Muscle of arm (tissue), 14 donors: ENCODE measurements at places on chromosomes 2 and 18. TPM values are rescaled to one million over a fixed set of nuclear protein-coding genes. Genes with fewer than 3 reads are reported as not detected.

TCF7L1 gene
- polyA plus RNA-seq = 35.4 TPM

DNA sequence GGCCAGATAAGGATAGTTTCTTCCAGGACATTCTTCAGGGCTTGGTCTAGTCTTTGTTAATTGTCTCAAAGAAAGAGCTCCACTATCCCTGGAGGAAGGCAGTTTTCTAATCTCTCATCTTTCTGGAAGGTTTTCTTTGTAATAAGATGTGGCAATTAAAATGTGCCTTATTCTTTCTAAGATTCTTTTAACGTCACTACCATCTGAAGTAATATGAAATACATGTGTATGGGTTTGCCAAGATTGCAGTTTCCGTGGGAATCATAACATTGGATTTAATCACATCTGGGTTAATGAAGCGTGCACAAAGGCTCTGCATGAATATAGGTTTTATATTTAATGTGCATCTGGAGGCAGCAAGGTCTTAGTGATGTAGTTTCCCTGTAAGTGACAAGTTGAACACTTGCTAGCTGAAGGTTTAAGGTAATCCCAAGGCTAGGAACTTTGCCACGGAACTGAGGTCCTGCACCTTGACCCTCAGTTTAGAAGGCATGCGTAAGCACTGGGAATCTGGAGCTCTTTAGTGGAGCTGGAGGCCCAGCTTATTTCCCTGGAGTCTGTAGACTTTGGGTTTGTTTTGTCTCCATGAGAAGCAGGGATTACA lies 25.7 kb downstream of the DIS3L2 start:
- peak; percentile 40 for DNase-seq

GRCh38 chr2:190935054-190935453 lies 54.4 kb downstream of the GLS start:
- DNase-seq = no peak

DNA sequence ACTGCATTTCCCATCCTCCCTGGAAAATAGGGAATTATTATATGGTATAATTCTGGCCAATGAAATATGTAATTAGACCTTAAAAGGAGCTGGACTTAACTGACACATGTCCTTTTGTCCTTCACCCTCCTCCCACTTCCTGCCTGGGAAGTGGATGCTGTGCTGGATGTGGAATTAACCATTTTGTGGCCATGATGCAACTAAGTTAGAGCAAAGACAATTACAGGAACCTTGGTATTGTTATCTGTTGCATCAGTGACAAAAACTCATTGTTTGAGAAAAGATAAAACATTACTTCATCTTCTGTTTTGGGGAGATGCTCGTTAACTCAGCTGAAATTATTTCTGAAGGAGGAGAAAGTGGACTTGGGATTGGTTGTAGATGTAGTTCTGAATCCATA lies 227.7 kb upstream of the BOD1L2 start:
- DNase-seq = no peak

- DNase-seq = no peak
Observed at GRCh38 chr2:160309585-160309984, 109.5 kb upstream of the ITGB6 start.

GRCh38 chr2:55048508-55049042 lies 1.7 kb downstream of the RTN4 start:
- peak; percentile 67 for DNase-seq

DNA sequence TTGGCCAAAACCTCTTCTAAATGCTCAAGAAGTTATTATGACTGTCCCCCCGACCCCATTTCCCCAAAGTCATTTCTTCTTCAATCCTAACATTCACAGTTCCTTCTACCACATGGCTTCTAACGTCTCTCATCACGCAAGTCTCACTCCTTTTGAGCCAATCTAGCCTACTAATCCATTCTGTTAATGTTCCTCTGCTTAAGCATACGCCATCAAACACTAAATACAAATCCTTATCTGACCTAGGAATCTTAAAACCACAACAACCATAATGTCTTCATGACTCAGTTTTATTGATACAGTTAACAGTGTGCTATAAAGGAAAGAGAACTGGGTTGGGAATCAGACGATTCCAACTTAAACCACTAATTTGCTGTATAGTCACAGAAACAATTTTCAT lies 23.9 kb downstream of the HNRNPLL start:
- DNase-seq = no peak

DNA sequence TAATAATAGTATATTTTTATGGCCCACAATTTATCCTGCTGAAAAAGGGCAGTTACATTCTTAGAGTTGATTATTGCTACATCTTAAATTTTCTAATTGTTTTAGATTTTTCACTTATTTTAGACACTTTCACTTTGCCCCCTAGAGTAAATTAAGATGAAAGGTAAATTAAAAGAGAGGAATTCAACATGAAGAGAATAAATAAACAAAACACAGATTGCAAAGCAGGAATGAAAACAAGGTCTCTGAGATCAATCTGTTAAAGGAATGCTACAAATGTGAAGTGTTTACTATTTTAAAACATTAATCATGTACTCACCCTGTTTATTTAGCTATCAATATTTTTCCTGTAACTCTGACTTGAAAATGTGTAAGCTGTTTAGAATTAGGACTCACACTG lies 113.5 kb upstream of the ETAA1 start:
- DNase-seq = no peak

CSRNP3 gene
- 17.3 TPM for polyA plus RNA-seq

AQP12A gene
- 23.0 TPM for polyA plus RNA-seq

GRCh38 chr18:58451115-58451971 lies 177.5 kb downstream of the ALPK2 start:
- DNase-seq = no peak

- no peak for DNase-seq
Observed at GRCh38 chr2:227016894-227017293, 147.1 kb downstream of the COL4A4 start.

DNA sequence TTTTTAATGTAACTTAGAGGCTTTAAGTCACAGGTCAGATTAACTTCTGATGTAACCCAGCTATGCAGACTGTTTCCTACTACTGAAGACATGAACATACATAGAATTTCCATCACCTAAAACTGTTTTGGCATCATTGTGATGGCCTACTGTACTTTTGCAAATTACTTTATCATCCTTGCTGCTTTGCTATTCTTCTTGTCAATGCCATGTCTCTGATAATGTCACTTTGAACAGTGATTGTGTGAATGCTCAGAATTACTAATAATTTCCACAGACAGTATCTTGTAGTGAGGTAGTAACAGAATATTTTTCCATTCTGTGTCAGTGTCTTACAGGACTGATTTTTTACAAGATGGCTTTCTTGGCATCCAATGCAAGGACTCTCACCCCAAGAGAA lies 663.5 kb downstream of the DPP10 start:
- DNase-seq = no peak

EFR3B gene
- 3.3 TPM for polyA plus RNA-seq

CD8A gene
- polyA plus RNA-seq = 0.31 TPM

VIL1 gene
- 0.06 TPM for polyA plus RNA-seq
